ENCODE measurements at places on chromosomes 1 and 21.

GRCh38 chr21:28393279-28393678 lies 599.4 kb downstream of the LTN1 start:
- no peak for DNase-seq

DNA sequence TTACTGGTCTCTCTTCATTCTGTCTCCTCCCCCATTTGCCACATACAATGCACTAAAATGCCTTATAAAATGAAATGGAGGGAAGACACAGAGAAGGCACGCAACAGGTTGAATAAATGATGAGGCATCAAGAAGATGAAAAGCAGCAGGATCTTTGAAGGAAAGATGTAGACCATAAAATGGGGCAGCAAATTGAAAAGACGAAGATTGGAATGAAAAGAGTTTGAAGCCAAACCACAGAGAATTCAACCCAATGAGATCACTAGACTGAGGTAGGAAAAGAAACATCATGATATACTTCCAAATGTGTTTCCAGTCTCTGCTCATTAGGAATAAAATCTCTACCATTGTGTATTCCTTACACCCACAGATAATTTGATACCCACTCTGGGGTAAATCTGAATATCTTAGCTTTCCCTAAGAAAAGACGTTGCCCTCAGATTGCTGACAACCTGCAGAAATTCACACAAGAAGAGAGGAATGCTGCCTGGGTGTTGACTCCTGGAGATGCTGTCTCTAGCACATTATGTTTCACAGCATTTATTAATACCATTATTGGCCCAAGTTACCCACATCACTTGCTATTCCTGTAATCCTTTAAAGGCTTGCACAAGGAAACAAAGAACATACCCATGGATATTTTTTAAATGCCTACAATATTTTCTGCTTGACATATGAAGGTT lies 230.9 kb downstream of the LTN1 start:
- DNase-seq = peak; percentile 53

GRCh38 chr1:146051452-146051851 lies 29.9 kb upstream of the HJV start:
- DNase-seq = no peak

- DNase-seq = no peak
Measured at GRCh38 chr1:33436557-33437285, 5.8 kb upstream of the PHC2 start.

DNA sequence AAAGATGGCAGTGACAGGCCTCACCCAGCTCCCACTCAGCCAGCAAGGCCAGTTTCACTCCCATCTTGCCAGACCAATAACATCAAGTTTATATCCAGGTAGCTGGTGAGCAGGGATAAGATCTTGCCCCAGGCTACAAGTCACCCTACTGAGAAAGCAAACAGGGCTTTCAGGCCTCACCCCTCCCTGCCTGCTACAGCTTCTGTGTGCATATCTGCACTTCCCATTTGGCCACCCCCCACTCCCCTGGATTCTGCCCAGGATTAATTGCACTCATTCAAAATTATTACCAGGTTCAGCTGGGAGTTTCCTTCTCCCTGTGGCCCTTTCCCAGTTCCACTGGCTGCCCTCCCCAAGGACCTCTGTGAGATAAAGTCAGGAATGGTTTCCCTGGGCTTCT lies 352.1 kb downstream of the TBX15 start:
- DNase-seq = no peak

GRCh38 chr1:163069142-163069541 lies at the start of gene RGS4:
Gene RGS4, plus strand, starts transcription at chr1:163069361. Its CDS starts 124 bp downstream, at chr1:163069485.
- DNase-seq = peak; percentile 88

Data from AG20443 (cell line).